ENCODE measurements at places on chromosomes 6 and 20. TPM values are rescaled to one million over a fixed set of nuclear protein-coding genes. Genes with fewer than 3 reads are reported as not detected.

- no peak for ATAC-seq
Observed at GRCh38 chr6:49327005-49327404, 136.0 kb downstream of the MMUT start.

GRCh38 chr20:32296412-32296811, 19.0 kb downstream of the KIF3B start:
- no peak for ATAC-seq

- ATAC-seq, result no peak
Observed at GRCh38 chr20:17925141-17925939, 43.3 kb downstream of the SNX5 start.

GRCh38 chr20:13898012-13898612, 92.3 kb downstream of the SEL1L2 start:
- ATAC-seq, result no peak

GRCh38 chr20:48310305-48310704, 517.5 kb downstream of the PREX1 start:
- ATAC-seq, result no peak

Gene DEFB124
- total RNA-seq, result 2.0 TPM

Gene NOX3
- total RNA-seq, result not detected

GRCh38 chr6:101614774-101615173, 221.3 kb downstream of the GRIK2 start:
- ATAC-seq, result no peak

GRCh38 chr6:12113190-12113577, 101.1 kb downstream of the HIVEP1 start:
- ATAC-seq, result no peak

- ATAC-seq, result peak; percentile 43
Observed at GRCh38 chr20:47720636-47721427, 64.4 kb downstream of the SULF2 start.

- ATAC-seq, result no peak
Observed at GRCh38 chr20:52953020-52953419, 19.1 kb upstream of the TSHZ2 start.

DNA sequence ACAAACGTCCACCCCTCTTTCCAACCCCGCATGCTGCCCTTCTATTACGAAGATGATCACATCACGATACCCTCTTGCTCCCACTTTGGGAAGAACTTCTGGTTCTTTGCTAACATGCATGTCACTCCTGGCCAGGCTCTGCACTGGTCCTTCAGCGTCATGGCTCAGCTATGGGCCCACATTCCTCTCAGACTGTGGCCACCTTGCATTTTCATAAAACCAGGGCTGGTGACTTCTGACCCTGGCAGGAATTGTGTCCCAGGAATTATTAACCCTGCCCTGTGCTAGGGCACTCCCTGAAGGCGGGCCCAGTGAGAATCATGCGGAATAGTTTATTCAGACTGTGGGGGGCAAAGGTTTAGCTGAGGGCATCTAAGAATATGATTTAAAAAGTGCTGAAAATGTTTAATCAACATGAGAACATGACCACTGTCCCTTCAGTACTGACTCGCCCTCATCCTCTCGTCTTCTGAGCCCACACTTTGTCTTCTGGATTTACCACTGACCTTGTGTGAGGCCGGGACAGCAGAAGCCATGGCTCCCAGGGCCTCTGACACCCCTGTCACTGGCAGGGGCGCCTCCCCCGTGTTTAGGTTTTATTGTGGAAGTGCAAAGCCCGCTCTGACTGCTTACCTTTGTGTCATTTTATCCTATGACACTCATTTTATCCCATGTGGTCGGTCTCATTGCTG, 38.1 kb upstream of the THBS2 start:
- ATAC-seq, result no peak

- no peak for ATAC-seq
Observed at GRCh38 chr20:63306673-63307537, 13.9 kb downstream of the COL20A1 start.

- ATAC-seq, result no peak
Observed at GRCh38 chr6:116251568-116252384, 2.1 kb downstream of the TSPYL4 start.

GRCh38 chr6:3319610-3320200, 61.0 kb downstream of the PSMG4 start:
- no peak for ATAC-seq

DNA sequence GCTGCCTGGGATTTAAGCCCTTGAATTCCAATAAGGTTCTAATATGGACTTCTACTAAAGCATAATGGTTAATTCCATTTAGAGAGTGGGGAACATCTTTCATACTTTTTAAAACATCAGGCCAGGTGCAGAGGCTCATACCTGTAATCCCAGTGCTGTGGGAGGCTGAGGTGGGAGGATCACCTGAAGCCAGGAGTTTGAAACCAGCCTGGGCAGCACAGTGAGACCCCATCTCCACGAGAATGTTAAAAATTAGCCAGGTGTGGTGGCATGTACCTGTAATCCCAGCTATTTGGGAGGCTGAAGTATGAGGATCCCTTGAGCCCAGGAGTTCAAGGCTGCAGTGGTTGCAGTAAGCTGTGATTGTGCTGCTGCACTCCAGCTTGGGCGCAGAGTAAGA, 35.0 kb downstream of the E2F3 start:
- no peak for ATAC-seq

DNA sequence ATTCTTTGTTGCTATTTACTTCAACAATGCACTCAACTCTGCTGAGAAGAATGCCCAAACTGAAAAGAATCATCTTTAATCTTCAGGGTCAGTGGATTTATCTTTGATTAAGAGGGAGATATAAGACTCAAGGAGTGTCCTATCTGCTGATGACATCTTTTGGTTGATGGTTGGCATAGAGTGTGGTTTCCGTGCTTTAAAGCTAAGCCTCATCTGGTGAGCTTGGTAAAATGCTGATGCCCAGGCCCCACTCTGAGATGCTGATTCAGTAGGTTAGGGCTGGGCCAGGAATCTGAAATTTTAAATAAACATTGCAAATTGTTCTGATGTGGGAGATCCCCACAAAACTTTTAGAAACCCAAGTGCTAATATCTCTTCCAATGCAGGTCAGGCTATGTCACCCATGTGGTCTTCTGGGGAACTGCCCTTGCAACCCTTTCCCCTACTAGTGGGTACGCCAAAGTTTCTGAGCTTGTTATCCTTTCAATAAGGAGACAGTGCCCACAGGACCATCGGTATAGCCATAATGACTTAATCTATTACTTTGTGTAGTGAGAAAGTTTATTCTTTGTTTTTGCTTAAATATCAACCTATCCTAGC, 68.5 kb upstream of the ARMH2 start:
- no peak for ATAC-seq

- no peak for ATAC-seq
Observed at GRCh38 chr6:162708971-162709370, 18.6 kb downstream of the PRKN start.

Gene FOXC1
- 3.1 TPM for total RNA-seq

Gene OXT
- not detected for total RNA-seq

DNA sequence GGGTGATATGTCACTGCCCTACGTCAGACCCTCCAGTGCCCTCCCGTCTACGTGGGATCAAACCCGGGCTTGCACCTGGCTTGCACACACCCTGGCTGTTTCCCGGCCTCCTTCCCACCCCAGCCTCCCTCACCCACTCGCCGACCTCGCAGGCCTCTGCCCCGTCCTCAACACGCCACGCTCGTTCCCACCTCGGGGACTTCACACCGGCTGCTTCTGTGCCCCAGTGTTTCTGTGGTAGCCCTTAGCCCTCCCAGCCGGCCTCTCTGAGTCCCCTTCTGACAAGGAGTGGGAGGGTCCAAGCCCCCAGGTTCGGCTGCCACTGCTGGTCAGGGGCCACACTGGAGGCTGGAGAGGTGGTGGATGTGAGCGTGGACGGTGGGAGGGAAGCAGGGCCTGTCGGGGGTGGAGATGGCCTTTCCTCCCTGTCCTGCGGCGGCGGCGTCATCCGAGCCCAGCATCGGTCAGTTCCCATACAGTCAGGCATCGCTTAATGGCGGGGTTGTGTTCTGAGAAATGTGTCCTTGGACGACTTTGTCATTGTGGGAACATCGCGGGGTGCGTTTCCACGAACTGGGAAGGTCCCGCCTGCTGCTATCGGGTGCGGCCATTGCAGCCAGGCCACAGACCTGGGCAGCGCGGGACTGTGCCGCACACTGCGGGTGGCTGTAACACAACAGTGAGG, 11.4 kb upstream of the KIF25 start:
- no peak for ATAC-seq

- no peak for ATAC-seq
Observed at GRCh38 chr20:6575912-6576401, 191.5 kb upstream of the BMP2 start.

GRCh38 chr6:137926985-137927384, 59.9 kb downstream of the TNFAIP3 start:
- no peak for ATAC-seq

Gene CBFA2T2
- 11.1 TPM for total RNA-seq

Gene CTSZ
- total RNA-seq, result 222 TPM

- ATAC-seq, result no peak
Observed at GRCh38 chr20:45036044-45036755, 64.7 kb downstream of the KCNS1 start.

GRCh38 chr6:81063891-81064290, 688.6 kb downstream of the TENT5A start:
- no peak for ATAC-seq

GRCh38 chr20:1317545-1318255, 11.2 kb downstream of the SDCBP2 start:
- ATAC-seq, result no peak

Gene RNF114
- total RNA-seq, result 94.2 TPM

DNA sequence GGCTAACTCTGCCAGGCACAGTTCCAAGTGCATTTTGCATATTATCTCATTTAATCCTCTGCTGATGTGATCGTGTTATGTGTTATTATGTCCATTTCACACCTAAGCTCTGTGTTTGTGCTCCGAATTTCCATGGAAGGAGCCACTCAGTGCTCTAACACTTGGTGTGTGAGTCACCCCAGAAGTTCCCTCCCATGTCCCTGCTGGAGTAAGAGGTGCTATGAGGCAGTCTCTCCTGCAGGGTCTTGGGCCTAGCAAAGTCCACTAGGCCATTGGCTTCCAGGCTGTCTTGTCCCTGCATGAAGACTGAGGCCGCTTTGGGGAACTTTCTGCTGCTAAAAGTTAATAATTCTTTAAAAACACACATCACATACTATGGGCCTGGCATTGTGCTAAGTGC, 405.9 kb upstream of the SULF2 start:
- ATAC-seq, result no peak

Measured in gastroesophageal sphincter (tissue), 4 donors.